ENCODE measurements at places on chromosomes 12 and 14.

DNA sequence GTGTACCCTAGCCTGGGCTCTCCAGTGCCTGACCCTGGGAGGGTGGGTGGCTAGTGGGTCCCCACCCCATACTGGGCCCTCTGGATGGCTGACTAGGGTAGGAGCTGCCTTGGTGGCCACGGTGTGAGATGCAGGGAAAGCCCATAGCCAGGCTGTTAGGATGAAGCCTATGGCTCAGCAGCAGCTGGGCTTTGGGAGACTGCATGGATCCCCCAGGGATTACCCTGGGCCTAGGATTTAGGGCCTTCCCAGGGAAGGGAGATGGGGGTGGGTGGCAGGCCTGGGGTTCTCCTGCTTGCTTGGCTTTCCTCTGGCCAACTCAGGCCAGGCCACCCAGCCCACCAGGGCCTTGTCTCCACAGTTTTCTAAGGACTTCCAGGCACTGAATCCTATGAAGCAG is 6.3 kb downstream of the GSTZ1 start:
- no peak for DNase-seq

GRCh38 chr12:49889361-49890095 is 14.2 kb downstream of the FAIM2 start:
- no peak for DNase-seq

GRCh38 chr12:93167841-93168492 is 209.8 kb upstream of the NUDT4 start:
- DNase-seq = no peak

DNA sequence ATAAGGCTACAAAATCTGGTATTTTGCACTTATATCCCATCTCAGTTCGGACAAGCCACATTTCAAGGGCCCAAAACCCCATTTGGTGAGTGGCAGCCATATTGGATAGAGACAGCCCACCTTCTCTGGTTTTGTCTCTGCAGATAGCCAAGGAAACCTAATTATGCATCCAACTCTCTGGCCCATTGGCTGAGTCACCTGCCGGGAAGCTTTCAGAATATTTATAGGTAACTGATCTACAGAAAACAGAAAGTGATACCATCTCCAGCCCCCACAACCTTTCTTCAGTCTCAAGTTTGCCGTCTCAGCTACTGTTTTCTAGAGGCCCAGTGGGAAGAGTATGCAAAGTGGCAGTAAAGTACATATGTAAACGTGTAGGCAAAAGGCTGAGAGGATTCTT is 33.7 kb upstream of the PPP1CC start:
- no peak for DNase-seq

DNA sequence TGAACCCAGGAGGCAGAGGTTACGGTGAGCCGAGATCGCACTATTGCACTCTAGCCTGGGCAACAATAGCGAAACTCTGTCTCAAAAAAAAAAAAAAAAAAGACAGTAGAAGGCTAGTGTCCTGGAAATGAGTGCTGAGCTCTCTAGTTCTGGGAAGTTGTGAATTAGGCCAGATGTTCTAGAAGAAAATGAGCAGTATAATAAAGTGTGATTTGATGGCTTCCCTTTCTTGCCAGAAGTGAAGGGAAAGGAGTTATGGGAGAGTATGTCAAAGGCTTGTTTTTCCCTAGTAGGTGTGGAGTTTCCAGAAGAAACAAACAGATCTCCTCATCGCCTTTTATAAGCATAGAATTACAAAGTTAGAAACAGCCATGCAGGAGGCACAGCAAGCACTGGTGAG is 20.5 kb downstream of the RNF212B start:
- DNase-seq = no peak

- DNase-seq = no peak
Observed at GRCh38 chr12:2514038-2514340, 280.8 kb upstream of the FKBP4 start.

- DNase-seq = no peak
Observed at GRCh38 chr12:82203086-82203485, 155.1 kb downstream of the CCDC59 start.

- no peak for DNase-seq
Observed at GRCh38 chr12:28413460-28414109, 223.3 kb downstream of the CCDC91 start.

GRCh38 chr12:71397433-71397954 is 42.1 kb upstream of the LGR5 start:
- DNase-seq = no peak

DNA sequence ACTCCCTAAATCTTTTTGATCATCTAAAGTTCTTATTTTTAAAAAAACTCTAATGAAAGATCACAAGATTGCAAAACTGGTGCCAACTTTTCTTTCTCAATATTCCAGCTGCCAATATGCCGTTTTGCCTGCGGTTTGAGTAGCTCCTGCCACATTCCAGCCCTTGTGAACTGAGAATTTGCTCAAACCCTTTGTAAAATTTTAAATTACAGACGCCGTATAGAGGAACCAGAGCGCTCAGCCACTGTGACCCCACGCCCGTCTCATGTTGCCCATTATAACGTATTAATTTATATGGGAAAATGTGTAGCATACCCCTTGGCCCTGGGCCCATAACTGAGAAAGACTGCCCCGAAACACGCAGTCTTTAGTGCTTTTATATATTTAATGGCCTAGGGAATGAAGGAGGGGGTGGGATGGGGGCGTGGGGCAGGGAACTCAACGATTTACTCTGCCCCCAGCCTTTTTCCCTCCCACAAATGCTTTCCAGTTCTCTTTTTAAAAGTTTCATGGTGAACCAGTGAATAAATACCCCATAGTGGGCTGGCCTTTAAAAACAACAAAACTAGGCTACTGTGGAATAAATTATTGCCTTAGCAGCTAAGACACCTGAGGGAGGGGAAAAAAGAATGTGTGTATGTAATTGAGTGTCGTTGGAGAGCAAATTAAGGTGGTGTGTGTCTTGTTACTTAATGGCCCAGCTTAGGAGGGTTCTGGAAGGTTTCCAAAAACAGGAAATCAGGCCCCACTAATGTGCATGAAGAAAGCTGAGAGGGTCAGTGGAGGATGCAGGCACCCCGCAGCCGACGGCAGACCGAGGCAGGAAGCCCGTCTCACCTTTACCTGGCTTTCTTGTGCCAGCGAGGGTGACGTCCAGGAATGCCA is 45.7 kb upstream of the RFLNA start:
- no peak for DNase-seq

- no peak for DNase-seq
Observed at GRCh38 chr12:80701388-80701787, 6.0 kb upstream of the MYF6 start.

DNA sequence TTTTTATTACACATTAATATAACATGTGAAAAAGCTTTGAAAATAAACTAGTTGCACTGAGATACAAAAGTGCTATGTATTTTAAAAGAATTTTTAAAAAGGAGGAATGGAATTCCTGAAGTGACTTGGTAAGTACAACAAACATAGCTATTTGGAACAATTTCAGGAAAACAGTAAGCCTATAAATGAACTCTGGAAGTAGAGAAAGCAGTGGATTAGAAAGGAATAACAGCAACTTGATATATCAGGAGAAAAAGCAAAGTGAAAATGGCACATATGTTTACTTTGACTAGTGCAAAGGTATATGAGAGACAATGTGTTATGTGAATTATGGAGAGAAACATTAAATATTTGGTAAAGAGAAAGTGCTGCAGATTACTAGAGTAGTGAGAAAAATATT is 811.7 kb downstream of the C12orf50 start:
- DNase-seq = no peak

All from left renal cortex interstitium (tissue), 4 donors.